Effector memory CD8-positive, alpha-beta T cell (primary cell): ENCODE measurements at places on chromosomes 12 and 14.

DNA sequence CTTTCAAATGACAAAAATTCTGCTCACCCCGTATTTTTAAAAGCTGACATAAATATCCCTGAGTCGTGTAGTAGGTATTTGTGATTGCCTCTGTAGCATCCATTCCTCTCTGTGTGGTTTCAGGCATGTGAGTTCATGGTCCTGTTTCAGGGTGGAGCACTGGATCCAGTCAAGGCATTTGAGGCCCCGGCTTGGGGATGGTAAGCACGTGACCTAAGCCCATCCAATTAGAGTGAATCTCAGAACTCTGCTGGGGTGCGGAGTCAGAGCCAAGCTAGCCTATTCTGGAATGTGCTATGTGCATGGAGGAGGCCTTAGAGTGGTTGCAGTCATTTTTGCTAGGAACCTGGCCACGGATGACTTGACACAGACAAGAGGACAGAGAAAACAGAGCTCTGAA lies 4.3 kb upstream of the CSRP2 start:
- no peak for DNase-seq

DNA sequence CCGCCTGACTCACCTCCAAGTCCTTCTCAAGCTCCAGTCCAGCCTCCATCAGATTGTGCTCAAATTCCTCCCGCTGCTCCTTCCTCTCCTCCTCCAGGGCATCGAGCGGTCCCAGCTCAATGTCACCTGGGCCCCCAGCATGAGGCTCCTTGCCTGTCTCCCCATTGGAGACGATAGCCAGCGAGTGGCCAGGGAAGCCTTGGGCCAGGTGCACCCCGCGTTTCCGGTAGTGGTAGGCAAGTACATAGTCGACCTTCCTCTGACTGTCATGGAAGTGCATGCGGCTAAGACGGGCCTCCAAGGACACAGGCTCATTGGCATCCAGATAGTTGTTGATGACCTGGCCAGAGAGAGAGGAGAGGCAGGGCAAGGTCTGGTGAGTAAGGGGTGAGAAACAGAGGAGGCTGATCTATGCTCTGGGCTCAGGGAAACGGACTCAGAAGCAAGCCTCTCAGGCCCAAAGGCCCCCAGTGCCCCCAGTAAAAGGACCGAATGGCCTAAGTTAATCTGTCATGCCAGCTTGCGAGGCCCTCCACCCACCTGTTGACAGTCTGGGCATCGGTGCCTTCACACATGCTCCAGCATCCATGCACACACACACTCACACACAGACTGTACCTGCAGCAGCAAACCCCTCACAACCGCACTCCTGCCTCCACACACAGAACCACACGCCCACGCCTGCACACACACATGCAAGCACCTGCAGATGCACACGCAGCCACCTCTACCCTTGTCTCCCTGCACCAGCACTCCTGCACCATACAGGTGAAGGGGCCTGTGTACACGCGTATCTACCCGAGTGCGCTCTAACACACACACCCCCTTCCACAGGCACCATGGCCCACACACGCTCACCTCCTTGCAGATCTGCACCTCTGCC lies 23.8 kb downstream of the ANO2 start:
- no peak for DNase-seq

GRCh38 chr12:127822809-127823411 lies 444.1 kb upstream of the TMEM132C start:
- DNase-seq, result no peak

DNA sequence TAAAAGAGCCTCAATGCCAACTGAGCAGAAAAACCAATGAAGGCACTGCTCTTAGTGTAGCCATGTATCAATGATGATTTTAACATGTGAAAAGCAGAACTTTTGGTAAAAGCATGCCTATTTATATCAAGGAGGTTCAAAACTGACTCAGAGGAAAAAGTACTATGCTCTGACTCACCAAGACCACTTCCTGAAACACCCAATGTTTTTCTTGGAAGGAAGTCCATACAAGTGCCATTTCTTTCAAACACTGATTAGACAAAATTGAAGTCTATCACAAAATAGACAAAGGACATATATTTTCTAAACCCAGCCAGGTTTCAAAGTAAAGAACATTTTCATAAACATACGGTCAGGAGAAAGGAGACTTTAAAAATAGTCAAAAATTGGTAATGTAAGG lies 88.6 kb downstream of the EPS8 start:
- DNase-seq, result no peak

- DNase-seq, result no peak
Observed at GRCh38 chr12:122207391-122207790, 3.9 kb downstream of the B3GNT4 start.

GRCh38 chr14:26190646-26191045 lies 407.2 kb downstream of the NOVA1 start:
- no peak for DNase-seq

GRCh38 chr12:130145731-130146130 lies 16.5 kb upstream of the FZD10 start:
- DNase-seq, result no peak

DNA sequence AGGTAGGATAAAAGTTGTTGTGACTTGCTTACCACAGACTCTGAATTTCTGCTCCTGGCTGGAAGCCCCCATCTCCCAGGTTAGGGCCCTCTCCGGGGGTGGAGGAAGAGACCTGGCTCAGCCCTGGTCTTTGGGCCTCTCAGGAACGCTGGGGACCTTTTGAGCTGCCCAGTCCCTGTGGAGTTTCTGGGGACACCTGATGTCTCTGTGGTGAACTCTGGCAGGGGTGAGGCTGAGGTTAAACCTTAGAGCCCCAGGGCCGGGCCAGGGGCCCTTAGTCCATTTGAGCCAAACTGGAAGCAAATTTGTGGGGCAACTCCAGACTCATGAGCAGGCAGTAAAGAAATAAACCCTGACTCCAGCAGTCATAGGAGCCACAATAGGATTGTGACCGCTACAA lies 112.1 kb downstream of the ADGRD1 start:
- DNase-seq, result no peak

DNA sequence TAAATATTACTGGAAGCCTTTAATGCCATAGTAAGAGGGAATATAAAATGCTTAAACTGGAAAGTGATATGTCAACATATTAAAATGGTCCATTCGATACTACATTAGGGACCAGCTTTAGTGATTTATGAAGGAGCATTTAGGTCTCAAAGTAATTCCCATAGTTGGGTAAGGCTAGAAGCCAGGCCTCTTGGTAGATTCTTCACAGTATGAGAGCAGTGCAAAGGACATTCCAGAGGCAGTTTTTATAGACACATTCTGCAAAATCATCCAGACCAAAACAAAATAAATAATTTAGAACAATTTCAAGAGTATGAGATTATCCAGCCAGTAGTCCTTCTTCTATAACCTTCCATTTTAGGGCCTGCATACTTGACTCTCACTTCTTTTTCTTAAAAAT lies 142.6 kb upstream of the PDZRN4 start:
- DNase-seq, result no peak

DNA sequence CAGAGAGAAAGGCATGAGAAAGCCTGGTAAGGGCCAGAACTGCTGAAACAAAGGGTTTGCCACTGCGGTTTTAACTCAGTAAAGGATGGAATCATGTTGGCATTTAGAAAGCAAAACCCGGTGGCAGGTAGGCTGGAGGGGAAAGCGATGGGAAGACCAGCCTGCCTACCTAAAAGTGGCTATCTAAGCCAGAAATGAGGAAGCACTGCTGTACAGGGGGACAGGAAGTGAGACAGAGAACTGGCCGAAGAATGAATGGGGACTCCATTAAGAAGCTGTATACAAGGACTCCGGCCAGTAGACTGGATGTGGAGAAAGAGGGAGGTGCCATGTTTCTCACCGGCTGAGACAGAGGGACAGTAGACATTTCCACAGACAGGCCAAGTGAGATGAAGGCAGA lies 48.2 kb downstream of the PPM1H start:
- DNase-seq, result no peak

- no peak for DNase-seq
Observed at GRCh38 chr14:76946753-76947077, 81.8 kb downstream of the IRF2BPL start.

GRCh38 chr14:61438036-61438435 lies 116.7 kb downstream of the PRKCH start:
- DNase-seq, result no peak

- no peak for DNase-seq
Observed at GRCh38 chr12:93007544-93007943, 78.4 kb upstream of the EEA1 start.

DNA sequence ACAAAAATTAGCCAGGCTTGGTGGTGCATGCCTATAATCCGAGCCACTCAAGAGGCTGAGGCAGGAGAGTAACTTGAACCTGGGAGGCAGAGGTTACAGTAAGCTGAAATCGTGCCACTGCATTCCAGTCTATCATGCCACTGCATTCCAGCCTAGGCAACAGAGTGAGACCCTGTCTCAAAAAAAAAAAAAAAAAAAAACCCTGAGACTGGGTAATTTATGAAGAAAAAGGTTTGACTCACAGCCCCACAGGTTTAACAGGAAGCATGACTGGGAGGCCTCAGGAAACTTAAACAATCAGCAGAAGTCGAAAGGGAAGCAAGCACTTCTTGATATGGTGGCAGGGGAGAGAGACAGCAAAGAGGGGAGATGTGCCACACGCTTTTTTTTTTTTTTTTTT lies 123.2 kb downstream of the GXYLT1 start:
- DNase-seq, result no peak

DNA sequence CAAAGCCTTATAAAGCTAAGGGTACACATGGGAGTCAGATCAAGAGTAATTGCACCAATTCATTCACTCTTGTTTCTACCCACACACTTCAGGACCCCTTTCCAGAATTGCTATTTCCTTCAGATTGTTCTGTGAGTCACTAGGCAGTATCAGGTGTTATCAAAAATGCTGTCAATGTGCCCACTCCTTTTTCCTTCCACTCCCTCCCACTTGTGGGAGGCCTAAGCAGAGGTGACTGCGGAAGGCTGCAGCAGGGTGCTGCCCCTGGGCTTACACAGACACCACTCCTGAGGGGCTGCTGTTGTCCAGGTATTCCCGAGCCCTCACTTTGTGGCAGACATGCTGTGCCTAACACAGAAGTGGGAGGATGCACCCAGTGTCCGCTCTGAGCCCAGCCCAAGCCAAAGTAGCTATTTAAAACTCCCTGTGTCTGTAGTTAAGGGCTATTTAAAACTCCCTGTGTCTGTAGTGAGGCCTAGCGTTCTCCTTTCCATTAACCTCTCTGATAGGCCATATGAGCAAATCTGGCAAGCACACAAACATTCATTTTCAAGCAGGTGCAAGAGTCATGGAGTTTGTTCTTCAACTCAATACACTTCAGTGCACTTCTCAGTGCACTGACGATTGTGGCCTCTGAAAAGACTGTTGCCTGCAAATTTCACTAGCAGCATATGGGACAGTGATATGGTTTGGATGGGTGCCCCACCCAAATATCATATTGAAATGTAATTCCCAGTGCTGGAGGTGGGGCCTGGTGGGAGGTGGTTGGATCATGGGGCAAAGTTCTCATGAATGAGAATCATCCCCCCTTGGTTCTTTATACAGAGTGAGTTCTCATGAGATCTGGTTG lies 117.8 kb downstream of the PHLDA1 start:
- DNase-seq, result no peak

- DNase-seq, result no peak
Observed at GRCh38 chr12:1525858-1526257, 68.5 kb downstream of the FBXL14 start.

GRCh38 chr12:114011711-114012110 lies 45.6 kb upstream of the RBM19 start:
- no peak for DNase-seq

GRCh38 chr12:96054244-96054610 lies 18.8 kb upstream of the LTA4H start:
- no peak for DNase-seq

DNA sequence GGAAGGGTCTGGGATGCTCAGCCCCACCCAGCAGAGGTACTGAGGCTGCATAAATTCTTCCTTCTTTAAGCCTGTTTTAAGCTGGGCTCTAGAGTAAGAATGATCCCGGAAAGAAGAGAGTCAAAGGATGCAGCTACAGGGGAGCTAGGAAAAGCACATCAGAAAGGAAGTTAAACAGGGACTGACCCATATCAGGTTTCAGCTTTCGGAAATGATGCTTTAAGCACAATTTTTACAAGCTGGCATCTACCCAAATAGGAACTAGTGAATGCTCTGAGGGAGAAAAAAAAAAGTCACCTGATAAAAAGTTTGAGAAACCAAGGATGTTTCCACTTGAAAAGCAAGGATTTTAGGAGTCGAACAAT lies 22.0 kb downstream of the TSPAN8 start:
- no peak for DNase-seq

GRCh38 chr12:108777156-108777555 lies 45.8 kb upstream of the CORO1C start:
- DNase-seq, result no peak

- DNase-seq, result peak; percentile 54
Observed at GRCh38 chr12:15856097-15856982, 25.8 kb upstream of the STRAP start.

GRCh38 chr12:49881415-49882247 lies 22.1 kb downstream of the FAIM2 start:
- no peak for DNase-seq

- DNase-seq, result no peak
Observed at GRCh38 chr12:66931091-66931490, 252.2 kb upstream of the GRIP1 start.

- no peak for DNase-seq
Observed at GRCh38 chr12:69099201-69099837, 140.1 kb upstream of the CPSF6 start.

DNA sequence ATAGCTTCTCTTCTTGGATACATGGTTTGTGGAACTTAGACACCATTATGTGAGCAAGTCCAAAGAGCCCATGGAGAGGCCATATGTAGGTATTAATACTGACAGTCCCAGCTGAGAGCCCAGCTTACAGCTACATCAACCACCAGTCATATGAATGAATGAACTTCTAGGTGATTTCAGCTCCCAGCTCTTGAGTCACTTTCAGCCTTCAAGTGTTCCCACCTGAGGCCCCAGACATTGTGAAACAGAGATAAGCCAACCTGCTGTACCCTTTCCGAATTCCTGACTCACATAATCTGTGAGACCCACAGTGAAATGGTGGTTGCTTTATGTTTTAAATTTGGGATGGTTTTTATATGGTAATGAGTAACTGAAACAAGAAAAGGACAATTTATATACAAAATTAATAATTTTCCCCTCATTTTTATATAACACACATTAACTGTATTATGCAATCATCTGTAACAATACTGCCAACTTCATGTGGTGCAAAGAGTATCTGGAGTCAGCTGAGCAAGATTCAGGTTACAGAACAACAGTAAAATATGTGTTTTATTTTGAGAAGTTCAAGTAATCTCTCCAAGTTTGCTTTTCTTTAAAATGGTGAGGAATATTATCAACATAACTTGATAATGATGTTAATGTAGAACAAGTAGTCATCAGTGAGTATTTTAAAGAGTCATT lies 27.7 kb upstream of the FBXO33 start:
- no peak for DNase-seq

DNA sequence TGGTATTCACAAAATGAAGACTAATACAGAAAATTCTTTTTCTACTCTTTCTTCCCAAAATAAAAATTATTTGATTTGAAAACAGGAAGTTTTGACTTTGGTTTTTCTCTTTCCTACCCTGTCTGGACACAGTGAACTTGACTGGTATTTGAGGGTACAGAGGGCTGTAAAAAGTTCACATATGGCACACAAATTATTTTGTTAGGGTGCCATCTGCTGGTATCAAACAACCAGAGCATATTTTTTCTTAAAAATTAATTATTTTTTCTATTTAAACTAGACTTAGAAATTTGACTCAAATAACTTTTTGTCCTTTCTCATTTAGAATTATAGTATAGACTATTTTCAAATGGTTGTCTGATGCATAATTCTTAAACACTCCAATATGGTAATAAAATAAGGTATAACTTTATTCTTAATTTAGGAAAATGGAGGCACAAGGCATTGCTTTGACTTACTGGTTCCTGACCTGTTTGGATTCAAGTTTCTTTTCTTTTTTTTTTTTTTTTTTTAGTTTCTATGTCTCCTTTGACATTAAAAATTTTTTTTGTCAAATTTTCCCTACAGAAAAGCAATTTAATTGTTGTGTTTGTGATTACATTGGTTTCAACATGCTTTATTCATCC lies 390.6 kb downstream of the PRKD1 start:
- no peak for DNase-seq
